MCF 10A (cell line): ENCODE measurements at places on chromosomes 4 and X. TPM values are rescaled to one million over a fixed set of nuclear protein-coding genes. Genes with fewer than 3 reads are reported as not detected.

Gene TENM3
- 34.1 and 44.4 TPM in 2 replicates for total RNA-seq

Gene MND1
- total RNA-seq = 4.8 and 9.7 TPM in 2 replicates

Gene F11
- not detected in 2 replicates for total RNA-seq

Gene S100G
- not detected in 2 replicates for total RNA-seq

Gene HSFX4
- not detected in 2 replicates for total RNA-seq

Gene PAGE1
- total RNA-seq = not detected in 2 replicates

Gene DSPP
- not detected in 2 replicates for total RNA-seq

Gene KIT
- not detected in 2 replicates for total RNA-seq
